CD4-positive, alpha-beta T cell treated with Interleukin-4 for 4 hours (primary cell): ENCODE measurements at places on chromosomes 6 and 20.

GRCh38 chr20:11924923-11925322 is 7.2 kb downstream of the BTBD3 start:
- DNase-seq: no peak

GRCh38 chr20:54891907-54892306 is 416.5 kb downstream of the DOK5 start:
- DNase-seq: no peak

GRCh38 chr6:31585491-31585890 is 586 bp upstream of the LST1 start:
- DNase-seq: peak; percentile 70

DNA sequence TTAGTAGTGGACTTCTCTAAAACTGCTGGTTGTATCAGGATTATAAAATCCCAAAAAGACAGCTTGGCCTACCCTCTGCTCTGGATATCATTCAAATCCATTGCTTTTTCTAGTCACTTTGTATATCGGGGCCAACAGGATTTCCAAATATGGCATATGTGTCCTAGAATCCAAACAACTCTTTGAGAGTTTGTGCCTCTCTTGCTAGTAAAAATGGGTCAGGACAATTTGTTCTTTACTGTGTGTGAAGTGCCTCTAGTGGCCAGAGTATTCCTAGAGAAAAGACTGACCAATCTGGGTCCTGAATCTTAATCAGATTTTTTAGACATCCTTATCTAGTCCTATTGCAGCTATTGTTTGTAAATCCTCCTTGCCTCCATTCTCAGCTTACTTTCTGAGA is 33.5 kb upstream of the MANEA start:
- no peak for DNase-seq

DNA sequence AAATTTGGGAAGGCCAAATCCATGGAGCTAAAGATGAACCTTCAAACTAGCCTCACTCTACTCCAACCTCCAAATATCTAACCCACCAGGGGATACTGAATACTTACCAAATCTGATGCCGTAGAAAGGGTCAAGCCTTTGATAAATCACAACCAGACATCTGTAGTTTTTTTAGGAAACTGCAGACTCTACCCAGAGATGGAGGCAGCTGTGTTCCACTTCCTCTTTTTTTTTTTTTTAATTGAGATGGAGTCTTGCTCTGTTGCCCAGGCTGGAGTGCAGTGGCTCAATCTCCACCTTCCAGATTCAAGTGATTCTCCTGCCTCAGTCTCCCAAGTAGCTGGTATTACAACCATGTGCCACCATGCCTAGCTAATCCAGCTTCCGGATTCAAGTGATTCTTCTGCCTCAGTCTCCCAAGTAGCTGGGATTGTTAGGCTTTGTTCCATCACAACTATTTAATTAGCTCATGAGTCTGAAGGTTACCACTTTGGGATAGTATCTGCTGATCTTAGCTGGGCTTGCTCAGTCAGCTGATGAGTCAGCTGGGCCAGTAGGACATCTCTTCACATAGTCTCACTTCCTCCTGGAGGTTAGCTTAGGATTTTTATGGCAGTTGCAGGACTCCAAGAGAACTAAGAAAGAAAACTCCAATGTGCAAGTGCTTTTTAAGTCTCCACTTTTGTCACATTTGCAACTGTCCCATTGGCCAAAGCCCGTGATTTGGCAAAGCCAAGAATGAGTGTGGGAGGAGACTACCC is 13.3 kb downstream of the FRK start:
- DNase-seq: no peak

DNA sequence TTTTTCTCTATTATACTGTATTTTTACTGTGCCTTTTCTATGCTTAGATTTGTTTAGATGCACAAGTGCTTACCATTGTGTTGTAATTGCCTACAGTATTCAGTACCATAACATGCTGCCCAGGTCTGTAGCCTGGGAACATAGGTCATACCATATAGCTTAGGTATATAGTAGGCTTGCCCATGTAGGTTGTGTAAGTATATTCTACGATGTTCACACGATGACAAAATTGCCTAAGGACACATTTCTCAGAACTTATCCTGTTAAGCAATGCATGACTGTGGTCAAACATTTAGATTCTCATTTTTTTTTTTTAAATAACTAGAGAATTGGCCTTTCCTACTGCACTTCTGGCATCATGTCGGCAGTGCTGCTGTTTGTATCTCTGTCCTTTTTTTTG is 253.7 kb upstream of the SUPT3H start:
- DNase-seq: no peak
